ENCODE measurements at places on chromosomes 2 and 18.

DNA sequence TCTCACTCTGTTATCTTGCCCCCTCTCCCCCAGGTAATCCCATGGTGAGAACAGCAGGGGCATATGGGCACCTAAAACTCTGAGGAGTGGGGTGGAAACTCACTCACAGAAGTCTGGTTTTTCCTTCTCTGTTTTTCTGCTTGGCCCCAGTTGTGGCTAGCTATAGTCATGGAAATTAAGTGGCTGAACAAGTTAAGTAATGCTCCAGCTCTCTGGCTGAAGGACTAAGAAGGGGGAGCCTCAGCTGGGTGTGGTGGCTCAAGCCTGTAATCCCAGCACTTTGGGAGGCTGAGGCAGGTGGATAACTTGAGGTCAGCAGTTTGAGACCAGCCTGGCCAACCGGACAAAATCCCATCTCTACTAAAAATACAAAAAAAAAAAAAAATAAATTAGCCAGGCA lies 261.0 kb downstream of the TPGS2 start:
- no peak for DNase-seq

GRCh38 chr2:215622837-215623236 lies 187.0 kb upstream of the FN1 start:
- no peak for DNase-seq

DNA sequence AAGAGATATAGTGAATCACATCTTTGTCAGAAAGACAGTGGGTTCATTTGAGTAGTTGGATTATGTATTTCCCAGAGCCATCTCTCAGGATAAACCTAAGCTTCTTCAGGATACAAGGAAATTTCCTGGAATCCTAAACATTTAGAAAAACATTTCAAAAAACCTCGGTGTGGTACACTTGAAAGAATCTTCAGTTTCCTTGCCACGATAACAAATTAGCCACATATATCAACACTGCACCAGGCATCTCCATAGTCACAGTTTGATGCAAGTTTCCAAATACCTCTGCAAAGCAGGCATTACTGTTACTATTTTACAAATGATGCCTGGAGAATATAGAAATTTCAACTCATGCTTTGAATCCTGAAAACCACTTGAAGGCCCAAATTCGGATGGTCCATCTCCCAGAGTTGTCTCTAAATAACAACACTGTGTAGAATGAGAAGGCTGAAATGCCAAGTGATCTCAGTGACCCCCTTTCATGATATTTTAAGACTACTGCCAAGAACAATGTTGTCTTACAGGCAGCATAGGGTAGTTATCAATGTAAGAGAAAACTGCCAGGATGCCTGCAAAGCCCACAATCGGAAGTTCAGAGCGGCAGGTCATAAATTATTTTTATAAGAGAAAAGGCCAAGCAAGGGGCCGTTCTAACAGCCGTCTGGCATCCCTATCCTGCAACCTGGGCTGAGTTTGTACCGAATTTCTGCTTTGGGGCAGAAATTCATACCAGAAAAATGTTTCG lies 307.9 kb downstream of the TXNL1 start:
- no peak for DNase-seq

- peak; percentile 45 for DNase-seq
Measured at GRCh38 chr2:151237422-151238025, 24.1 kb downstream of the RBM43 start.

DNA sequence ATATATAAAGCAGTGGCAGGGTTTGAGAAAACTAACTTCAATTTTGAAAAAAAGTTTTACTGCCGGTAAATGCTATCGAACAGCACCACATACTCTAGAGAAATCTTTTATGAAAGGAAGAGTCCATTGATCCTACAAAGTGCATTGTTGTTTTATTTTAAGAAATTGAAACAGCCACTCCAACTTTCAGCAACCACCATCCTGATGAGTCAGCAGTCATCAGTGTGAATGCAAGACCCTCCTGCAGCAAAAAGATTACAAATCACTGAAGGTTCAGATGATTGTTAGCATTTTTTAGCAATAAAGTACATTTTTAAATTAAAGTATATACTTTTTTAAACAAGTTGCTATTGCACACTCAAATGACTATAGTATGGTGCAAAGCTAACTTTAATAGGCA lies 1017.7 kb upstream of the CRIM1 start:
- DNase-seq, result no peak

DNA sequence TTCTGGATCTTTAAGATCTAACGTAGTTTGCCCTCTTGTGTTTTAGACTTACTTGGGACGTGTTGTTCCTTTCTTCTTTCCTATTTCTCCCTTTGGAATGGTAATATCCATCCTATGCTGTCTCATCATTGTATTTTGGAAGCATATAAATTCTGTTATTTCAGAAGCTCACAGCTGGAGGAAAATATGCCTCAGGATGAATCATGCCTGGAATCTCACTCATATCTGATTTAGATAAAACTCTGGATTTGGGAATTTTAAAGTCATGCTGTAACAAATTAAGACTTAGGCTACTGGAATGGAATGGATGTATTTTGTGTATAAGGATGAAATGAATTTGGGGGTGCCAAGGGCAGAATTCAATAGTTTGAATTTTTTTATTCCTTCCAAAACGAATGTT lies 245.2 kb upstream of the GULP1 start:
- DNase-seq, result no peak

GRCh38 chr2:123648016-123648415 lies 377.1 kb upstream of the CNTNAP5 start:
- no peak for DNase-seq

DNA sequence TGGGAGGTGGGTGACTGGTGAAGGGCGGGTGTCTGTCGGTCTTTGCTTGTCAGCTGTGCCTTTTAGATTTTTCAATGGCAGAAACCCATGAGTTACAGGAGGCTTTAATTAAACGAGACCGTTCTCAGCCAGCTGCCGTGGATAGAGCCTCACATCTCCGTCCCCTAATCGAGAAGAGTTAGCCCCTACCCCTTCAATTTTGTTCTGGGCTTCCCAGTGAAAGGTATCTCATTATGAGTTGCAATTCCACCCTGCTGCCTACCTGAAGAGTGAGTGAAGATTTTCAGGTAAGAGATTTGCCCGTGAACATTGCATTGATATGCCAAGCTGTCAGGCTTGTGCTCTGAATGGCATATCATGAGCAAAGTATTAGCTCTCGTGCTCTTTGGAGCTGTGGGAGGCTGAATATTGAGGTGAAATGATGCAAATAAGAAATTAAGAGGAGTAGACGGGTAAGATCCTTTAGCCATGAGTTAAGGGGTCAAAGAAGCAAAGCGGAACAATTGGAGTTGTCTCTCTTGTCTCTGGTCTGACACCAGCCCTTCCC lies 118.7 kb upstream of the MSTN start:
- no peak for DNase-seq

DNA sequence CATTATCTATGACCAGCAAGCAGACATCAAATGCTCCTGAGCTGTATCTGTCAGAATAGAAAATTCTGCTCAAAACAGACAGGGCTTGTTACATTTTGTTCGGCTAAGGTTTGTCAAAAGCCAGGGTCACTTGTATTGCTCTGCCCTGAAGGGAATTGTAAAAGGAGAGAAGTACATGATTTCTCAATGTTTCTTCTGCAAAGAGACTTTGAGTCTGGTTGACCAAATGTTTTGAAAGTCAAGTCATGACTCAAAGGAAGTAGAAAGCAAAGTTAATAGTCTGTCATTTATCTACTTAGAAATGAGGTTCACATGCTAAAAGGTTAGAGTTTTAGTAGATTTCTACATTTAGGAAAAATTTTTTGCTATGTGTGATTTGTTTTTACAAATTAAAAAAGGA lies 1624.1 kb upstream of the ZEB2 start:
- DNase-seq, result no peak

DNA sequence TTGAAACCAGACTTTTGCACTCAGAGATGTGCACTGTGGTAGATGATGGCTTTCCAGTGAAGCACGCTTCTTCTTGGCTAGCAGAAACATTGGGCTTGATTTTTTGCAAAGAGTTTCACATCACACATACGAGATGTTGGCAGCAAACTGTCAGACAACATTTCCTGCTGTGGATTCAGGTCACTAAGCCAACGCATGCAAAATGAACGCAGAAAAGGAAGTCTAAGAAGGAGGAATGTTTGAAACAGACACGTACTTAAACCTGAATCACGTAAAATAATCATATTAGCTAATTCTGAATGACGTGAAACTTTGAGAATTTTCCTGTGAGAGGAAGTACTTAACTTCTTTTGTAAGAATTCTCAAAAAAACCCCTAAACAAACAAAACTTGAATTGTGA lies 88.1 kb downstream of the EPB41L3 start:
- peak; percentile 96 for DNase-seq

DNA sequence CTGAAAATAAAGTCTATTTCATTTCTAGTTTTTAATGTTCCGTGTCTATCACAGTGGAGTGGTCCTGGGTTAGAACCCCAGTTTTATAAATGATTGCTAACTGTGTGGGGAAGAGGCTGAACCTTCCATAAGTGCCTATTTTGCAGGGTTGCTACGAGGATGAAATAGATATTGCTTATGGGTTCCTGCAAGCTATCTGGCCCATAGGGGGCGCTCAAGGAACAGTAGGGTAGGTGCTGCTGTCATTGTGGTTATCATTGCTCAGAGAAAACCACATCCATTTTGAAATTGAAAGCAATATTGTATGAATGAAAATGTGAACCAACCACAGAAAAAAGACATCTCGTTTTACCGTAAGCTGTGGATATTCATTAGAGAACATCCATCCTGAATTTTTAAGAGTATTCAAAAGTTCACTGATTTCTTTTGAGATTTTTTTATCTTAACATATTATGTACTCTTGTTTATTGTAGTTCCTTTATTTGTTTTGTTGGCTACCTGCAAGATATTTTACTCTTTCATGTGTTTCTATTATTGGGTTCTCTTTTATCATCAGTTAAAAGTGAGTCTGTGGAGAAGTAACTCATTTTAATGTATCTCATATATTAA lies 261.6 kb downstream of the NAPG start:
- peak; percentile 97 for DNase-seq

GRCh38 chr18:23712445-23712844 lies 23.2 kb downstream of the LAMA3 start:
- no peak for DNase-seq

GRCh38 chr2:162462911-162463310 lies 119.0 kb downstream of the GCA start:
- no peak for DNase-seq

- DNase-seq, result no peak
Measured at GRCh38 chr2:201973305-201973928, 60.2 kb upstream of the FZD7 start.

DNA sequence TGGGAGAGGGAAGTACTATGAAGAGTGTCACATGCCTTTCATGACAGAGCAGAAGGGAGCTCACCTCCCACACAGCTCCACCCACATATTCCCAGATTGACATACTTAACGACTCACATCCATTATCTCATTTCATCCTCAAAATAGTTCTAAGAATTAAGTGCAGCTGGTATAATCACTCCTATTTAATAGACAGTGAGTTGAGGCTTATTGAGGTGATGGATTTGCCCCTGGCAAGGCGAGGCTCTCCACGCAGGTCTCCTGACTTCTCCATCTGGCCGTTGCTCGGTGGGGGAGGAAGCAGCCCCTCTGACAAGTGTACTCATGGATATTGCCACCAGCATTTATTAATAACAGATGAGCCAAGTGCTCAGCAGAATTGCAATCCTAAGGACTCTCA lies 81.4 kb downstream of the TGOLN2 start:
- peak; percentile 82 for DNase-seq

GRCh38 chr18:48453330-48454066 lies 44.3 kb upstream of the ZBTB7C start:
- no peak for DNase-seq

DNA sequence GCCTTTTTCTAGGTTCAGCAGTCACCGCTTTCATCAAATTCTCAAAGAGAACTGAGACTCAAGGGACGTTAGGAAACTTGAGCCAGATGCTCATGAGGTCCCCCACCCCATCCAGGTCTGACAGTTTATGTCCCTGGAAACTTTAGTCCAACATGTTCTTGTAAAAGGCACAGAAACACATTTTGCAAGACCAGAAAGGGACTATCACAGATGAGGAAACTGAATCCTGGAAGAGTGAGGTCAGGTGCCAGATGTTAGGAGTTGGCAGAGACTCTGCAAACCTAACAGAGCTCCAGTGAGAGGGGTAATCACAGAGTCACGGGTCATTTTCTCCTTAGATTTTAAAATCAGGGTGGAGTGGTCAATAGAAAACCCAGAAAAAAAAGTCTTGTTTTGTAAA lies 76.6 kb downstream of the RDH14 start:
- DNase-seq, result no peak

DNA sequence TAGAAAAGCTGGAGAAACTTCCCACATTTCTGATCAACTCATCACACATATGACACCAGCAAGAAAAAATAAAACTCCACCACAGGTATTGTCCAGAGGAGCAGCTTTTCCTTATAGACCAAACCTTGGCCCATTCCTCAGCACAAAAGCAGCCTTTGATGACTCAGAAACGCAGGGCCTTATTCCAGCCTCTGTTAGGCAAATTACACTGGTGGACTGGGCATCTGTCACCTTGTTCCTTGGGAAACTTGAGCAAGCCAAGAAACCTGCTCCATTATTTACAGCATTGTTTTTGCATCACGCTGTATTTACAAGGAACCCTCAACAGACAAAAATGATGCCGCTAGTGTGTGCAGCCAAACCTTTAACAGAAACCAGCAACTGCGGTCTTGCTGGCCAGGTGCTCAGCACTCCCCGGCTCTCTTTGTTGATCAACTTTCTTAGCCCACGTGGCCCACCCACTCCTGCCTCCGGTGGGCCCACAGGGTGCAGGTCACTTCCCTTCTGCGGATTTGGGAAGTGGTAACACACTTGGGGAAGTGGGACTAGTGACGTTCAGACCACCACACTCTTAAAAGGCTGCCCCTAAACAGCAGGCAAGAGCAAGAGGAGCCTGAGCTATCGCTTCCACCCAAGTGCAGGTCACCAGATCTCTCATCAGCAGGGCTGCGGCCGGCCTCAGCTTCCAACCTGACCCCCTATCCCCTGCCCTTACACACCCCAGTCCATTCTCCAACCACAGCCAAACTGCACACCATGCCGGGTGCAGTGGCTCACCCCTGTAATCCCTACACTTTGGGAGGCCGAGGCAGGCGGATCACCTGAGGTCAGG lies 1.5 kb downstream of the AP1S3 start:
- peak; percentile 58 for DNase-seq

DNA sequence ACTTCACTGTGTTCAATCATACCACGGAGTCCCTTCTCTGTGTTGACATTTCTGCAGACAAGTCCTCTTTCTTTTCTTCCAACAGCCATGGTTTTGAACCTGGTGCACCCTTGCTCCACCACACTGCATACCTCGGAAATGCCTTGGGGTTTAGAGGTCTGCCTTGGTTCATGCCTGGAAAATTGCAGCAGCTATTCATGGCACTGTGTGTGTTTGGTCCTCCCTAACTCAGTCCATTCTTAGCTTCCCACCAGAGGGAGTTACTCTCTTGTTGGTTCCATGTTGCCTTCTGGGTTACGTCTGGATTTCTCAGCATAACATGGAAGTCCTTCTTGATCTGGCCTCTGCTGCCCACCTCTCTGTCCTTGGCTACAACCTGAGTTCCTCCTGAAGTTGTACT lies 206.0 kb downstream of the FHOD3 start:
- no peak for DNase-seq

- no peak for DNase-seq
Measured at GRCh38 chr2:20416723-20417122, 30.2 kb upstream of the RHOB start.

Measured in suppressor macrophage treated with lipopolysaccharide for 1 hour (primary cell).